ENCODE measurements at places on chromosomes 1 and 21. TPM values are rescaled to one million over a fixed set of nuclear protein-coding genes. Genes with fewer than 3 reads are reported as not detected.

GRCh38 chr1:64527786-64528185 is 57.9 kb downstream of the CACHD1 start:
- DNase-seq: no peak

- DNase-seq: no peak
Measured at GRCh38 chr21:37459575-37459974, 93.0 kb downstream of the DYRK1A start.

- no peak for DNase-seq
Measured at GRCh38 chr21:26834181-26834905, 10.9 kb downstream of the ADAMTS1 start.

DNA sequence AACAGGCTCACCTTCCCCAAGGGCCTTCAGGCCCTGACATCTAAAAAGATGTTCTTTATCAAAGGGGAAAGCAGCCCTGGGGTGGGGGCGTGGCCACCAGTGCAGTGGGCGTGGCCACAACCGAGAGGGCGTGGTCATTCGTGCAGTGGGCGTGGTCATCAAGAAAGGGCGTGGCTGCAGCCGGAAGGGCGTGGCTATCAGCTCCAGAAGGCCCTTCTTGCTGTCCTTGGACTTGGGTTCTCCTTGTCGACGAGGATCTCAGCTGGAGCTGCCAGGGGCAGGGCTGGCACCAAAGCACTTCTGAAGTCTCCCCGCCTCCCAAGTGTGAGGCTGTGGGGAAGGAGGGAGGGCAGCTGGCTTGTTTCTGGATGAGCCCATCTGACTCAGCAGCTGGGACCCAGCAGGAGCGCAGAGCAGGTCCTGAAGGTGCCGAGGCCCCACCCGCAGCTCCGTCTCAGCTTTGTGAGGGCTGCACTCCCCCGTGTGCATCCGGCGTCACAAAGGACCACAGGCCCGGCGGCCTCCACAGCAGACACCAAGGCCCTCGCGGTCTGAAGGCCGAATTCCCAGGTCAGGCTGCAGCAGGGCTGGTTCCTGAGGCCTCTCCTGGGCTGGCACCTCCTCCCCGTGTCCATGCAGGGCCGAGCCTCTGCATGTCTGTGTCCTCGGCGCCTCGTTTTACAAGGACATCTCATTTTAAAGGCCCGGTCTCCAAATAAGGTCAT is 12.8 kb downstream of the PDE9A start:
- DNase-seq: no peak

DNA sequence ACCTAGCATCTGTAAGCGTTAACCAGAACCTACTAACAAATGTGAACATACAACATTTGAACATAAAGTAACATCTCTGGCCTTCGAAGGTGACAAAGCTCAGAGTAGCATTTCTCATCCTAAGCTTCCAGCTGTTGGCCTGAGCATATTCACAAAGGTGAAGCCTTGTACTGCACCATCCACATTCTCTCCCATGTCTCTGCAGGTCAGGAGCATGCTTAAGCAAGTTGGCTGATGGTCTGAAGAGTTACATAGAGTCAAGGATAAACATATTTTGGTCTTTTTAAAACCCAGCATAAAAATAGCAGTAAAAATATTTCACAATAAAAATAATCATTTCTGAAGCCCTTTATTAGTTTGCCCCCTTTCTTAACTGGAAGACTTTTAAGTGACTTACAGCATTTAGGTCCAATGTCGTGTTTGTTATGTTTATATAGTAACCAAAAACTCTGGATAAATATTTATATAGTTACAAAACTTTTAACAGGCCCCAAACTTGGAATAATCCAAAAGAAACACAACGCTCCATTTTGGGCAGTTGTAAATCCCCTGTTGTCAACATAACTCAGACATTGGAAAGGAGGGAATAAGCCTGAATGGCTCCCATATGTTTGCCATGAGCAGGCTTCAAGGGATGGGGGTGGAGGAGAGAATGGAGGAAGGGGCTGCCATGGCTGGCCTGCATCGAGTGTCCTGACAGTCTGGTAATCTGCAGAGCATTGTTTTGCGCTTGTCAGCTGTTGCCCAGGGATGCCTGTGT is 42.8 kb upstream of the ENAH start:
- DNase-seq: no peak

- no peak for DNase-seq
Measured at GRCh38 chr1:112514901-112515300, 6.1 kb downstream of the WNT2B start.

DNA sequence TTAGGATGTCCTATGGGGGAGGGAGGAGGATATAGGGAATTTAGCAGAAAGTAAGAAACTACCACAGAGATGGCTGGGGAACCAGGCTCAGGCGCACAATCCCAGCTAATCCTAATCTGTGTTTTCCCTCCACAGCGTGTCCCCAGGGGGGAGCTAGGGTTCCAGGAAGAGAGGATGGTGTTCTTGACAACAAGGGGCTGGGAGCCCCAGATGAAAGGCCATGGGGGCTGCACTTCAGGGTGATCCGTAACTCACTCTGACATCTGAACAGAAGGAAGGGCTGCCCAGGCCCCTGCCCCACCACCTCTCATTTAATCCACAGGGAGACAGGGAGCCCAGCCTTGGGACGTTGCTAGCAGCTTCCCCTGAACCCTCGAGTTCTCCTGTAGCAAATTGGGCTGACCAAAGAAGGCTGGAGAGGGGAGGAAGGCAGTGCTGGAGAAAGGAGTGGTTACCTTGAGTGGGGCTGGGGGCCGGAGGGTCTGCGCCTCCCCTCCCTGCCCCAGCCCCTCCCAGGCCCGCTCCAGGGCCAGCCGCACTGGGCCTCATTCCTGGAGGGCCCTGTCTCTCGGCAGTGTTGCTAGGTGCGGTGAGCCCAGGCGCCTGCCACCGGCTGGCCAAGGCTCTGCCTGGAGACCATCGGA is 131.7 kb downstream of the TMEM53 start:
- DNase-seq: no peak

GRCh38 chr1:3822421-3822820 is 26.1 kb upstream of the LRRC47 start:
- DNase-seq: no peak

- no peak for DNase-seq
Measured at GRCh38 chr1:181128592-181129497, 40.3 kb downstream of the IER5 start.

GRCh38 chr1:173960625-173961024 is 43.5 kb upstream of the SERPINC1 start:
- no peak for DNase-seq

- no peak for DNase-seq
Measured at GRCh38 chr1:17485281-17485680, 45.8 kb upstream of the RCC2 start.

DNA sequence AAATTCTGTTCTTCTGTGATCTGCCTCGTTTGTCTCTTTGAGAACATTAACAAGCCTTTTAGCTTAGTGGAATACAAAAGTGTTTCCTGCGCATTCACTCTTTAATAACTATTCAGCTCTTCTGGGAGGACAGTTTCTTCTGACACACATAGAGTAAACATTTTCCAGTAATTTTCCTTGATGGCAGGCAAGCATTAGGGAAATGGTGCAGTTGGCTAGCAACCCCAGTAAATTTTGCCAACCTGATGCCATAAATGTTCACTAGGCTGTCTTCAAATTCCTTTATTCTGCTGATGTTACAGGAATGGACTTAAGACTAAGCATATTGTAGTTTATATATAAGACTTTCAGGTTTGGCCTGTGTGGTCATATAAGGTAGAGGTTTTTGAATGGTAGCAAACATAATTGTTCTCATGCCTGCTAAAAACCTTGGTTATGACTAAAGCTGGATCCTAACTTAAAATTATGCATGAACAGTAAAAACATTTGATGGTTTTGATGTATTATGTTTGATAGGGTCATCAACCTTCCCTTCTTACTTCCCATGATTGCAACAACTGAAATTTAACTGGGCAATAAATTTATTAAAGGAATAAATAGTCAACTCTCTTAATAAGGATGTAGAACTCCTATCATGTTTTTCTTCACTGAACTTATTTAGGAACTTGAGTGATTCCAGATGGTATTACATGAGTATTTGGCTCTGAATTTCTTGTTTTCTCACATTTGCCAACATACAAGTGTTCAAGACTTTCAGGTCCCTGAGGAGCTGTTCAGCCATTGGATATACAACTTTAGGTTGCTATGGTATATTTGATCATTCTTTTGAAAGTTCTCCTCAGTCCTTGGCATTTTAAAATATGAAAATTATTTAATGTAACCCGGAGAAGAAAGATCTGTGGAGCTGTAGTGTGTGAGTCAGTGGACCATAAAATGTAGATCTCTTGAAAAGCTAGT is 223.4 kb downstream of the FMN2 start:
- no peak for DNase-seq

DNA sequence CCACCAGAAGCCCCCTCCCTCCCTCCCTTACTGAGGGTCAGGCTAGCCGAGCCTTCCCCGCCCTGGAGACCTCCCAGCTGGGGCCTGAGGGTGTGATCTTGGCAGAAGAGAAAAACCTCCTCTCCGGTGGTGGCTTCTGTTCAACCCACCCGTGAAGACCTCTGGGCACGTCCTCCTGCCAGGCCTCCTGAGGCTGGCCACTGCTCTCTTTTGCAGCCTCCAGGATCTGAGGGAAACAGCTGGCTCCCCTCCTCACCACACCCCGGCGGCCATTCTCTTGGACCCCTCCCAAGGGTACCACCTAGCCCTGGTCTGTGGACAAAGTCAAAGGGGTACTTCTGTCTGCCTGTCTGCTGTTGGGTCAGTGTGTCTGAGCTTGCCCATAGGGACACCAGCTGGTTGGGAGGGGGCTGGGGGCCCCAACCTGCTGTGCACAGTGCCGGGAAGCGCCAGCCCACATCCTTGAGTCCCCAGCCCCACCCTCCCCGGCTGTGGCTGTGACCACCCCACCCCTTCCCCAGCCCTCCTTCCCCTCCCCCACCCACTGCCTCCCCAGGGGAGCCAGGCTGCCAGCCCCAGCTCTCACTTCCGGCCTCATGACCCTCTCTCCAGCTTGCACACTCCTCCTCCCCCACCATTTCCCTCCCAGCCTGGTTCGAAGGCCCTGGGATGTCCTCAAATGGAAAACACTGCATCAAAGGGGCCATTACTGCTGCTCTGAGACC is 48.1 kb downstream of the AHDC1 start:
- no peak for DNase-seq

The CD1D gene
- polyA plus RNA-seq: 1.2 TPM

The CYP4Z1 gene
- 0.40 TPM for polyA plus RNA-seq

The CD84 gene
- polyA plus RNA-seq: 0.16 TPM

The DNAJC6 gene
- 0.46 TPM for polyA plus RNA-seq

The RHD gene
- polyA plus RNA-seq: not detected

The PTGFRN gene
- polyA plus RNA-seq: 14.7 TPM

The NUF2 gene
- 0.54 TPM for polyA plus RNA-seq

The SPATA6 gene
- polyA plus RNA-seq: 4.9 TPM

Measured in pancreas (tissue), 10 donors.